Activated naive CD4-positive, alpha-beta T cell (primary cell): ENCODE measurements at places on chromosomes 11 and 22.

DNA sequence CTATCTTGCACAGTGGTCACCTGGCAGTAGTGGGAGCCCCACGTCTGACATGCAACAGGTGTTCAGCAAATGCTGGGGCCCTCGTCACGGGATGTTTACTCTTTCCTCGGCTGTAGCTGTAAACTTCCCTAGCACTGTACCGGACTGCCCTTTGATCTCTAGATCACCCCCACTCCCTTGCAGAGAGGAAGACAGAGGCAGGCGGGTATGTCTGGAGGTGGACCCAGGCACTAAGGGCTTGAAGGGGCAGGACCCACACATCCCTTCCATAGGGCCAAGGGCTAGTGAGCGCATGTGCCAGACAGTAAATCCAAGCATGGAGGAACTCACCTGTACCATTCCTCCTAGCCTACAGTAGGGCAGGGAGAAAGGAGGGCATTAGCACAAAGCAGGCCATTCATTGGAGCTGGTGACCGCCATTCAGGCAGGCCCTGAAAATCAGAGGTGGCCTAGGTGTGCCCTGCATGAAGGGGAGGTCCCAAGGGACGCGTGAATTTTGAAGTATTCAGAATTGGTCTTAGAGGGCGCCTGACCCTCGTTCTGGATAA is 1.9 kb upstream of the SMTN start:
- no peak for DNase-seq

DNA sequence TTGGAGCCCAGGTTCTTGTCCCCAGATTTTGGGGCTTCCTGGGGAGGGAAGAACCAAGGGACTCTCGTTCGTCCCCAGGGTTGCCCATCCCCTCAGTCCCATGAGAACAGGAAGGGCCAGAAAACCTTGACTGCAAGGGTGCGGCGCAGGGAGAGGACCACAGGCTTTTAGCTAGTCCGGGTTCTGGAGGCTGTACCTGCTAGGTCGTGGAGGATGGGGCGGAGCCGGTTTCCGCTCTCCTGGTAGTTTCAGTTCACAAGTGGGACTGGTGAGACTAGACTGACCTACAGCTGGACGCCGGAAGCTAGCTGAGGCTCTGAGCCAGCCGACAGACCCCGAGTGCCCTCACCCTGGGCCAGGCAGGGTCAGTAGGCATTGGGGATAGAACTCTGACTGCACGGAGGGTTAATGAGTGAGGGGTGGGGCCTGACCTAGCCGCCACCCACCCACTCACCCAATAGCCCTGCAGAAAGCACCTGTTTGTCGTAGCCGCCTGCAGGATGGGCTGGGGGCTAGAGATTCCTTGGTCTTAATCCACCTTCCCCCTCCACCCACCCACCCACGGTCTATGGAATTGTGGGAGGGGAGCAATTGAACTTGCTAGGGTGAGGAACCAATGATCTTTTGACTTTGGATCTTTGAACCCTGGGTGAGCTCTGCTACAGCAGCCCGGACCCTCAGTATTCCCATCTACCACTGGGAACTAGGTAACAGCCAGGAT is 1.5 kb downstream of the MAFF start:
- DNase-seq = no peak

DNA sequence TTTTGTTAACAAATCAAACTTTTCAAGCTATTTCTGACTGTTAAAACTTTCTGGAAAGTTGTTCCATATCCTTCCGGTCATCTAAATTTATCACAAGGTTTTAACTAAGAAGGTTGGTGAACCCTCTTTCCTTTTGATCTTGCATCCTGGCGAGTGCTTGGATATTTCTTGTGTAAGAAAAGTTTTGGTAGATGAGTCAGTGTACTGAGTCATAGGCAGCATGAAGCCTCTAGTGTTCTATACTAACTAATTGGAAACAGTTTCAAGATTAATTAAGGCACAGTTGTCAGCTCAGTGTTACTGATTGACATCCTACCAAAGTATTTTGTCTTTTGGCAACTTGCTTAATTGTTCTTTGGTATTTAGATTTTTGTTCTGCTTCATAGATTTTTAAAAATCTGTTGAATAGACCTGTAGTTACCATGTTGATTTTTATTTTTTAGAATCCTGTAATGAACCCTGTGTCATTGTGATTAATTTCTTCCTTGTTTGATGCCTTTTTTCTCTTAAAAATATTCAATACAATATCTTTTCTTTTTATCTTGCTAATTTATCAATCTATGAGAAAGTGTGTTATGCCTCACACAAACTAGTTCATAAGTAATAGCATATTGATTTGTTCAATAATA is 38.0 kb downstream of the METTL15 start:
- DNase-seq = no peak

DNA sequence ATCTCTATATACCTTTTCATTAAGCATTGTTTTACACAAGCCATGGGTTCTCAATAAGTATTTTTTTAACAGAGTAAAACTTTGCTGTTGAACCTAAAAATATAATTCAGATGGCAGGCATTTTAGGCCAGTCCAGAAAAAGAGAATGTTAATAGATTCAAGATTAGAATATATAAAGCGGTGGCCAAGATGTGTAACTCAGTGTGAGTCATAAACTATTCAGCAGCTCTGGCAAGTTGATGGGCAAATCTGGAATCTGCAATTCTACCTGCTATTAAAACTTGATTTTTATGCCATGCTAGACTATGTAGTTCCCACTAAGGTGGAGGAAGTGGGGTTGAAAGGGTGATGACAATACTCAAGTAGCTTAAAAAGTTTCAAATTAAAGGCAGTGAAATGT is 45.4 kb downstream of the CASP12 start:
- DNase-seq = no peak

- DNase-seq = no peak
These were observed 27.5 kb upstream of the DGCR8 start for GRCh38 chr22:20052309-20053259.

- DNase-seq = no peak
These were observed 41.2 kb upstream of the POLD3 start for GRCh38 chr11:74550991-74551753.

GRCh38 chr11:68040101-68040956 is 1.5 kb downstream of the TCIRG1 start:
- DNase-seq = no peak
